Type B pancreatic cell (in vitro differentiated cells): ENCODE measurements at places on chromosomes 1 and 21.

DNA sequence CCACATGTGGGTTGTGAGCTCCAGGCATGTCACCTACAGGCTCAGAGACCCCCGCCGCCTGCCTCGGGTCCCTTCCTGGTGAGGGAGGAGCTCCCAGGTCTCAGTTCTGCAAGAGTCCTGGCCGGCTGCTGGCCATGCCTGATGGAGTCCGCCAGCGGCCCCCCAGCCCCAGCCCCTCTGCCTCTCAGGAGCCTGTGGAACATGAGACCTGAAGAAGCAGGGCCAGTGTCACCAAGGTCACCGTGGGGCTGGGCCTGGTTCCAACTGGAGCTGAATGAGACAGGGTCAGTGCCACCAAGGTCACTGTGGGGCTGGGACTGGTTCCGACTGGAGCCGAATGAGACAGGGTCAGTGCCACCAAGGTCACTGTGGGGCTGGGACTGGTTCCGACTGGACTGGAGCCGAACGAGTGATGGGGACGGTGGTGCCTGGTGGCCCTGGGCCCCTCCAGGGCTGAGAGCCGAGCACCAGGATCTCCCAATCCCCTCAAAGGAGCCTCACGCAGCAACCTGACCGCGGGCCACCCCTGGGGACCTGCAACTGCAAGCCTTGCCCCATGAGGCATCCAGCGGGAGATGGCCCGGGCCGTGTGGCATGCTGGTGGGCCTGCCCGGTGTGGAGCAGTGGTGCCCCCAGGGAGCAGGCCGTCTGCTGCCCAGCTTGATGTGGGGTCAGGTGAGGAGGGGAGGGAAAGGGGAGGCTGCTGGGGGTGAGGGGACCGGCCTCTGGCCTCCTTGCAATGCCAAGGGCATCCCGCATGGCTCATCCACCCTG, 14.5 kb upstream of the PTTG1IP start:
- no peaks in the 10 kb centered on the region for H3K27me3 ChIP-seq
- no peaks in the 10 kb centered on the region for H3K36me3 ChIP-seq
- no peak overlapping the region for H3K27ac ChIP-seq
- DNase-seq, result no peak

GRCh38 chr1:55355549-55355948, 140.4 kb upstream of the USP24 start:
- H3K27me3 ChIP-seq, result peaks cover 10% of the 10 kb centered on the region
- H3K27ac ChIP-seq, result no peak overlapping the region
- no peaks in the 10 kb centered on the region for H3K4me1 ChIP-seq
- H3K36me3 ChIP-seq, result no peaks in the 10 kb centered on the region

GRCh38 chr1:107175102-107175909, 34.5 kb downstream of the NTNG1 start:
- H3K4me1 ChIP-seq, result peaks cover 9% of the 10 kb centered on the region
- no peak overlapping the region for H3K27ac ChIP-seq
- no peaks in the 10 kb centered on the region for H3K27me3 ChIP-seq
- no peak for DNase-seq
- no peaks in the 10 kb centered on the region for H3K36me3 ChIP-seq
- H3K4me3 ChIP-seq, result no peak overlapping the region

DNA sequence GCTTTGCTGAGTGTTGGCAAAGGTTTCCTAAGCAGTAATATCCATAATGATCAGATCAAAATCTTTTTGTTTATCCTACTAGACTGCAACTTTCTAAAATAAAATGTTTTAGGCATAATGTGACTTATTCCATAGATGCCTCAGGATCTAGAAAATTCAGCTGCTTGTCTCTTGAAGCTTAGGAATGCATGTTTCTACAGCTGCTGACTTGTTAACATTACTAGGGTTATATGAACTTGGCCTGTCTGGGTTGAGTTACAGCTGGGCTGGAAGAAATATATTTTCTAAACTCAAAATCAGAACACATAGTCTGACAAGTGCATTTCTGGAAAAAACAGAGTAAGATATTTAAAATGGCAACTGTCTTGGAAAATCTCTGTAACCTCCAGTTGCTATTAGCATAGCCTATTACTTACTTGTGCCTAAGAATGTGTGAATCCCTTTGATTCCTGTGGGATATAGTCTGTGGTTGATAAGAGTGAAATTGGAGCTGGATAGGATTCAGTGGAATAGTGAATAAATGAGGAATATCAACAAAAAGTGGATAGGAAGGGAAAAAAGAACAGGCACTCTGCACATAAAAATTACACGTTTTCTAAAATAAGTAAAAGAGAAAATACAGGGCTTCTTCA, 61.2 kb downstream of the RGS4 start:
- no peak overlapping the region for H3K27ac ChIP-seq
- H3K36me3 ChIP-seq, result no peaks in the 10 kb centered on the region
- peaks cover 2% of the 10 kb centered on the region for H3K27me3 ChIP-seq
- no peak for DNase-seq
- H3K4me1 ChIP-seq, result no peaks in the 10 kb centered on the region

DNA sequence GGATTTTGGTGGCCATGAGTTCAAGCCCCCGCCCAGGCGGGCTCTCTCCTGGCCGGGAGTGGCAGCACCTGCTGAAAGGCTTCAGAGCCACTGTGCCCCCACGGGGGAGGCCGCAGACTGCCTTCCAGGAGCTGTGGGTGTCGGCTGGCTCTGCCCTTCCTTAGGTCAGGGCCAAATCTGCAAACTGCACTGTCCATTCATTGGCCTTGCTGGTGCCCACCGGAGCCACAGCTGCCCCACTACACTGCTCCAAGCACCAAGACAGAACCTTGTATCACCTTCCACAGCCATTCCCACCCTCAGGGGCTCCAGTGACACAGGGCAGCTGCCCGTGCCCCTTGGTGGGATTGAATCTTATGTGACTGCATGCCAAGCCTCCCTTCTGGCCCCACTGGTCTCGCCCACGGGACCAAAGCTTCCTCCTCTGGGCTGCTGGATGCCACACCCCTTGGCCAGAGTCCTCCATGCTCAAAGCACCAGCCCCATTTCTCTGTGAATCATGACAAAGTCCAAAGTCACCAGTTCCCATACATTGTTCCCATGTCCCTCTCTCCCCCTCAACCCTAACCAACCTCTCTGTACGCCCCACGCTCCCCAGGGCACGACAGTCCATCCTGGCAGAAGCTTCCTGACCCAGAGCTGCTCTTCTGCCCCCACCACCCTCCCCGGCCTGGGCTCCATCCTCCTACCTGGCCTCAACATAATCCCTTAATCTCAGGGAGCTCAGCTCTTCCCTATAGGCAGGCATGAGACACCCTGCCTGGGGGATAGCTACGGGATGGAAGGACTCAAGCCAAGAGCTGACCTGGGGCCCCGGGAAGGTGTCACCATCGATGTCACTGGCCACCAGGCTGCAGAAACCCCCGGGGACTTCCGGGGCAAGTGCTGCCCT, 20.9 kb upstream of the GPR153 start:
- H3K4me1 ChIP-seq, result peaks cover 13% of the 10 kb centered on the region
- H3K27me3 ChIP-seq, result no peaks in the 10 kb centered on the region
- no peaks in the 10 kb centered on the region for H3K36me3 ChIP-seq
- no peak overlapping the region for H3K27ac ChIP-seq

DNA sequence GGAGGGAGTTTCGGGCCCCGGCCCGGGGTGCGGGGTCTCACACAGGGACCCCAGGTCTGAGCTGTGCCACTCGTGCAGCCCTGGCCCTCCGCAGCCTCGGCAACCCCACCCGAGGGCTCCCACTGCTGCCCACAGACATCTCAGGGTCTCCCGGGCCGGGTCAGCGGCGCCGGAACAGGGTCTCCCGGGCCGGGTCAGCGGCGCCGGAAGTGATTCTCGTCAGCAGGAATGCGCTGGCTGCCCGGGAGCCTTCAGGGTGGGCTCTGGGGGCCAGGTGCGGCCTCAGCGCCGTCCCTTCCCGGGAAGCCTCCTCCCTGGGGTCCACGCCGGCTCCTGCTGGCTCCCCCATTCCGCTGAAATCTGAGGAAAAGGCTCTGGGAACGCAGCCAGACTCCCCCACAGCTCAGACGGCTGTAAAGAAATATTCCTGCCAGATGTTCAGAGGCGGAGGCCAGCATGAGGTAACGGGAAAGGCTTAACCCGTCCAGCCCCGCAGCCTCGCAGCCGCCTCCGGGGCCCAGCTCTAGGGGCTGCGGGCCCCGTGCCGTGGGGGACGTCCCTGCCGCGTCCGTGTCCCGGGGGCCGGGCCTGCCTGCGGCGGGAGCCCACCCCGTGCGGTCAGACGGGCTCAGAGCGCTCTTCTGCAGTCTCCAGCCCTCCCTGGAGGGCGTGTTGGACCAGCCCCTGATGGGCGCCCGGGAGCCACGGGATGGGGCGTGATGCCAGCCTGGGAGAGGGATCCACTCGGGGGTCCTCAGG, 8.7 kb upstream of the COL6A1 start:
- DNase-seq, result peak; percentile 79
- no peaks in the 10 kb centered on the region for H3K36me3 ChIP-seq
- peaks cover 29% of the 10 kb centered on the region for H3K27me3 ChIP-seq
- no peak overlapping the region for H3K27ac ChIP-seq
- peaks cover 19% of the 10 kb centered on the region for H3K4me1 ChIP-seq

- peaks cover 30% of the 10 kb centered on the region for H3K27me3 ChIP-seq
- no peak for DNase-seq
- no peaks in the 10 kb centered on the region for H3K4me1 ChIP-seq
- no peak overlapping the region for H3K4me3 ChIP-seq
- no peaks in the 10 kb centered on the region for H3K36me3 ChIP-seq
Measured at GRCh38 chr1:114215436-114215835, 61.8 kb upstream of the SYT6 start.

DNA sequence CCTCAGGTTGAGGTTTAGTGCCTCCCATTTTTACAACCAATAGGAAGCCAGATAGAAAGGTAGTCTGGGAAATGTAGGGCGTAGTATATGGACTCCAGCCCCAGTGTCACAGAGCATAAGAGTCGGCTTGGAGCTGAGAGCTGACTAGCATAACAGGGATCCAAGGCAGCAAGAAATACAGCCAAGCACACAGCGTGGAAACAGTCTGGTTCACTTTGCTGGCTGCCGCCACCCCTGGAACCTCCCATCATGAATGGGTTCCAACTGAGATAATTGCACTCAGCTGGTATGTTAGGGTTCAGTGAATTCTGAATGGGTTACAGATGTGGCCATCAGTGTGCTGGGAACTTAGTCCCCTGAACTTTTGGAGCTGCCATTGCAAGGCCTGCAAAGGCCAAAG, 76.7 kb upstream of the GPR88 start:
- H3K27me3 ChIP-seq, result no peaks in the 10 kb centered on the region
- H3K36me3 ChIP-seq, result peaks cover 4% of the 10 kb centered on the region
- H3K4me3 ChIP-seq, result no peak overlapping the region

DNA sequence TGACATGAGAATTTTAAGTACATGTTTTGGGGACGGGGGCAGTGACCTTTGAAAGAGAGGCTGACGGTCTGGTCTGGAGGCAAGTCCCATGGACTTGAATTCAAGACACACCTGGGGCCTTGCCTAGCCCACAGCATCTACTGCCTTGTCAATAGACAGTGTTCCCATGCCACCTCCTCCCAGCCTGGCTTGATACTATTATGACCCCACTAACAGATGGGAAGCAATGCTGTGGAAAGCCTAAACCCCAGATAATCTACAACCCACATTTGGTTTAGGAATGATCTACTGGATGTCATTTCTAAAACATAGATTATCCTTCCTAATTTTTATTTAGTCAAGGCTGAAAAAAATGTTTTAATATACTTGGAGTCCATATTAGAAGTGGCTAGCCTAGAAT, 17.8 kb upstream of the NFASC start:
- H3K36me3 ChIP-seq, result no peaks in the 10 kb centered on the region
- peaks cover 29% of the 10 kb centered on the region for H3K27me3 ChIP-seq
- DNase-seq, result no peak
- H3K27ac ChIP-seq, result no peak overlapping the region

DNA sequence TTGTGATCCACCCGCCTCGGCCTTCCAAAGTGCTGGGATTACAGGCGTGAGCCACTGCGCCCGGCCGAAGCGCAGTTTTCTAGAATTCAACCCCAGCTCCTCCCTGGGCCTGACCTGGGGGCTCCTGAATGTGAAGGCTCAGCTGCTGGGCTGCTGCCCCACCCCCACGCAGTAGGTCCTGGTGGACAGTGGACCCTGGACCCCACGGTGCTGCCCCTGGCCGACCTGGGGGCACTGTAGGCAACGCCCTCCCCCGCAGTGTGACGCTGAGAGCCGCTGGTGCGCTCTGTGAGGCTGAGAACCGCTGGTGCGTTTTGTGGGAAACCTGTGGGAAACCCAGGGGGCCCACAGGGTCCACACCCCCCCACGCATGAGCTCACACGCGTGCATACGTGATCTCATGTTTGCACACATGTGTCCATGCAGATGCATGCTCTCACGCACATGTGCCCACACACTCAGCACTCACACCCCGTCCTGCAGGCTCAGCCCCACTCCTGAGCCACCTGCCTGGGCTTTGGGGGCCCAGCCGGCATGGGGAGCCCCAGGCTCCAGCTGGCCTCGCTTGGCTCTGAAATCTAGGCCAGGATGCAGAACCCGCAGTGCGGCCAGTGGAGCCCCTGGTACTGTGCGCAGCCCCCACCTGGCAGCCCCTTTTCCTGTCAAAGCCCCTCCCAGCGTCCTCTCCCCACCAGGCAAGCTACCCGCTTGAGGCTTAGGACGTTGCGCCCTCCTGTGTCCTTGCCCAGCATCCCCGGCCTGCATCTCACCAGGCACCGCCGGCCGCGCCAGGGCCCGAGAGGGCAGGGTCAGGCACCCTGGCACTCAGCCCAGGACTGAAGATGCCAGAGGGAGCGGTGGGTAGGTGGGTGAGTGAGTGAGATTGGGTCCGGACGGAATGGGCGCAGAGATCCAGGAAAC, 67.7 kb downstream of the COL18A1 start:
- H3K4me3 ChIP-seq, result no peak overlapping the region
- peaks cover 14% of the 10 kb centered on the region for H3K36me3 ChIP-seq
- DNase-seq, result no peak
- no peak overlapping the region for H3K27ac ChIP-seq
- no peaks in the 10 kb centered on the region for H3K27me3 ChIP-seq

DNA sequence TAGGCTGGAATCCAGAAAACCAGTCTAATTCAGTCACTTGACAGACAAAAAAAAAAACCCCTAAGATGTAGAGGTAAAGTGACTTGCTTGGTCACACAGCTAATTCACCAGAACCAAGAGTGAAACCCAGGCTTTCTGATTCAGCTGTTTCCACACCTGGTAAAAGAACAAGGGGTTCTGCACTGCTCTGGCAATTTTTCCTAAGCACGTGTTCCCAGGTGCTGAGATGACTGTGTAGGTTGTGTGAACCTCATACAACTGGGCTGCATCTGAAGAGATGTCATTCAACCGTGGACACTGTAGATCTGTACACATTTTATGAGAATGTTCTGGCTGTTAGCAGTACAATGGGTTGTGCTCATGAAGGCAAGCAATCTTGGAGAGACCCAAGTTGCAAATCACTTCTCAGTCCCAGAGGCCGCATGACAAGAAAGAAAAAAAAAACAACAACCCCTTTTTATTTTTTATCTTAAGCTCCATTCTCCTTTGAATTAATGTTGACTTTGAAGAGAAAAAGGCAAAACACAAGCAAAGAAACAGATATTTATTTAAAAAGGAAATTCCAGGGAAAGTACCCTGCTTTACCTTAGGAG, 95.4 kb downstream of the INTS7 start:
- H3K27me3 ChIP-seq, result no peaks in the 10 kb centered on the region
- H3K36me3 ChIP-seq, result peaks cover 18% of the 10 kb centered on the region
- H3K4me3 ChIP-seq, result no peak overlapping the region
- H3K4me1 ChIP-seq, result peaks cover 12% of the 10 kb centered on the region
- no peak overlapping the region for H3K27ac ChIP-seq
